ENCODE measurements at places on chromosomes 1 and 21.

DNA sequence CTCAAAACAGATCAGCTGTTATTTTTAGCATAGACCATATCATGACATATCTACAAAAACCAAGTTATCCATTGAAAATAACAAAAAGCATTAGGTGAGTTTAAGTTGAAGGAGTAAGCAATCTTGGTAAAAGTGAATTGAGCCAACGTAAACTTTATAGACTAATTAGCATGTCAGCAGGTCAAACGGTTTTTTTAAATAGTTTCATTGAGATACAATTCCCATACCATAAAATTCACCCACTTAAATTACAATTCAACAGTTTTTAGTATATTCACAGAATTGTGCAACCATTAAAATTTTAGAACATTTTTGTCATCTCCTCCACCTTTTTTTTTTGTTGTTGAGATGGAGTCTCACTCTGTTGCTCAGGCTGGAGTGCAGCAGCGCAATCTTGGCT is 92.1 kb downstream of the TGFBR3 start:
- DNase-seq: no peak

GRCh38 chr1:47893412-47893811 is 103.8 kb downstream of the TRABD2B start:
- no peak for DNase-seq

DNA sequence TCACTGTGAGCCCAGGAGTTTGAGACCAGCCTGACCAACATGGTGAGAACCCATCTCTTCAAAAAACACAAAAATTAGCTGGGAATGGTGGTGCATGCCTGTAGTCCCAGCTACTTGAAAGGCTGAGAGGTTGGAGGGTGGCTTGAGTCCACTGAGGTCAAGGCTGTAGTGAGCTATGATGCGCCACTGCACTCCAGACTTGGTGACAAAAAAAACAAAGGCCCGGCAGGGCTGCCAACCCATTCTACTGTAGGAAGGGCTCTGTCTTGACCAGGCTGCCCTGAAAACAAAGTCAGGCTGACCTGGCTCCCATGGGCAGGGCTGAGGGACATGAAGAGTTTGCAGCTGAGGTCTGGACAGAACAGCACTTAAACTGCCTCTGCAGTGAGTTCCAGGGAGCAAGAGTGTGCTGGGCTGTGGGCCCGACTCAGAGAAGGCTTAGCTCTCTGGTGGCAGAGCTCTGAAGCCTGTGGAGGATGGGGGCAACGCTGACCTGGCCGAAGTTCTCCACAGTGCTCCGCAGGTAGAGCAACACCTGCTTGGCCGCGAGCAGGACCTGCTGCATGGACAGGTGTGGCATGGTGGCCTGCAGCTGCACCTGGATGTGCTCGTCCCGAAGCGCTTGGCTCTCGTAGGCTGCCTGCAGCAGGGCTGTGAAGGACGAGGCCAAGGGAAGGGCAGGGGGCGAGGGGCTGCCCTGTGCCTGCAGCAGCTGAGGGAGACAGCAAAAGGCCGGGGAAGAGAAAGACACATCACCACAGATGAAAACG is 42.4 kb downstream of the URB1 start:
- DNase-seq: no peak

- peak; percentile 28 for DNase-seq
These were observed 546 bp downstream of the ELOVL1 start for GRCh38 chr1:43367026-43367903.

DNA sequence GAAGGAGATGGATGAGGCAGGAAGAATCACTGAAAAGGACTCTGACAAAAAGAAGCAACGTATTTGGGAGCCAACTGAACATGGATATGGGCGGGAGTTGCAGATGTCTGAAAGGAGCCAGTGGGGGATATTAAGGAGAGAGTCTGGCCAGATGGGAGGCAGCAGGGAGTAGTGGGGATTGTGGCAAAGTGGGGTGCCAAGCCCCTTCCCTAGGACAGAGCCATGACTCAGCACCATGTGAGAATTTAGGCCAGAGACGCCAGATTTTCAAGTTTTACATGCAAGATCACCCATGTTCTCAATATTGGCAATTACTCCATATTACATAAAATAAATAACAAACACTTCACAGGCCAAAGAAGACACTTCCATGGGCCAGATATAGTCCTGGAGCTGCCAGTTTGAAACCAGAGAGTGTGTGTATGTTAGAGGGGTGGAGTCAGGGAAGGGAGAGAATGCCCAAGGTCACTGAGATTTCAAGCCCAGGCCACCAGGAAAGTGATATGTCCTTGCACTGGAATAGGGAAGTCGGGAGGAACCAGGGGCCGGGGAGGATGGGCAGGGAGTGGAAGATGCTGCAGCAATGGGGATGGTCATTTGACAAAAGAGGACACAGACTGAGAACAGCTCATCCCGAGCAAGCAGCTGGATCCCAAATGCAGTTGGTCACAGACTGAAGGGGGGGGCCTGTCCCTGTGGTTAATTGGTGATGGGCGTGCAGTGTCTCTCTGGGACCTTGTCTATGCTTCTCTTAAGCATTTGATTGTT is 23.5 kb downstream of the TMEM51 start:
- DNase-seq: no peak

DNA sequence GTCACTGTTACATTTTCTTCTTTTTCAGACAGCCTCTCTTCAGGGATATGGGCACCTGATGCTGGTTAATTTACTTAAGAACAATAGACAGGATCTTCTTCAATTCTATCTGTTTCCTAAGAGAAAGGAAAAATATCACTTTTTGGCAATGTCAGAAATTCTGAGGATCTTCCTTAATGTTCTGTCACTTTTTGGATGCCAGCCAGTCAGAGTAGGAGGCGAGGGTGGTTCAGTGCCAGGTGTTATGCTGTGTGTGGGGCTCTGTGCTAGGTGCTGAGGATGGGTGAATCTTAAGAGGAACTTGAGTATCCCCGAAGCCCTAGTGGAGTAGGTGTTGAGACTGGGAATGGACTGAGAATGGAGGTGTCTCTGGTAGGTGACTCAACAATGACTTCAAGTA is 133.5 kb downstream of the UCK2 start:
- DNase-seq: no peak

GRCh38 chr1:114015075-114015474 is 35.8 kb downstream of the OLFML3 start:
- no peak for DNase-seq

GRCh38 chr1:247453245-247453644 is 4.7 kb downstream of the OR2B11 start:
- DNase-seq: no peak

- DNase-seq: no peak
These were observed 52.0 kb downstream of the NBPF6 start for GRCh38 chr1:108502138-108502537.

All from CD4-positive, alpha-beta T cell treated with Interferon alpha-2 for 1 hour (primary cell).